ENCODE measurements at places on chromosomes 7 and 10.

GRCh38 chr10:10903620-10904019, 114.1 kb upstream of the CELF2 start:
- no peak for DNase-seq

DNA sequence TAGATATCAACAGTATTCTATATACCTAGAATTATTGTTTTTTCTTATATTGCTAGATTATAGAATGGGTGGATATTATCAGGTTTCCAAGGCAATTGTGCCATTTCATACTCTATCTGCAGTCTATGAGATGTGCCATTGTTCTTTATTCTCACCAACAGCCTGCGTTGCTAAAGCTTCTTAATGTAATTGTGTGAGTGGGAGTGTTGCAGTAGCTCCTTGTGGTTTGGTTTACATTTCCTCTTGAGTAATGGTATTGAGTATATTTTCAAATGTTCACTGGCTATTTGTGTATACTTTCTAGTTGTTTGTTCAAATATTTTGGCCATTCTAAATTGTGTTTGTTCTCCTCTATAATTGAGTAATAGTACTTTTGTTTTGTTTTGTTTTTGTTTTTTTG, 199.2 kb downstream of the TFEC start:
- DNase-seq = no peak

DNA sequence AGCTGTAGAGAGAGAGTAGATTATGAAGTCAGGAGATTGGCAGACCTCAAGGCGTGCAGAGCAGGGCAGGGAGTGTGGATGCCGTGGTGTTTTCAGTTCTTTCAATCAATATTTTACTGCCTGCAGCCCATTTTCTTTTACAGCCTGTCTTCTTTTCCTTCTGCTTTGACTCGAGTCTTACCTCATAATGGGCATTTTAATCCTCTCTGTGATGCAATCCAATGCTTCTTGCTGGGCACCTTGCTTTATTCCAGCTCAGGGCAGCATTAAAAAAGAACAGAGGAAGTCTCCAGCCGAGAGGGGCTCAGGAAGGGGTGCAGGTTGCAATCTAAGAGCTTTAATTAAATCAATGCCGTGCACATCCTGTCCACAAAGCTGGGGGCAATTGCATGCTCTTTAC, 839.0 kb downstream of the LRMDA start:
- no peak for DNase-seq

- DNase-seq = no peak
These were observed 314.1 kb downstream of the WDR11 start for GRCh38 chr10:121165276-121165675.

- DNase-seq = peak; percentile 51
These were observed 19.2 kb upstream of the SMO start for GRCh38 chr7:129169171-129169671.

- no peak for DNase-seq
These were observed 100.3 kb downstream of the CTBP2 start for GRCh38 chr10:125060026-125060425.

GRCh38 chr10:23341004-23341403, 3.6 kb downstream of the C10orf67 start:
- peak; percentile 54 for DNase-seq

DNA sequence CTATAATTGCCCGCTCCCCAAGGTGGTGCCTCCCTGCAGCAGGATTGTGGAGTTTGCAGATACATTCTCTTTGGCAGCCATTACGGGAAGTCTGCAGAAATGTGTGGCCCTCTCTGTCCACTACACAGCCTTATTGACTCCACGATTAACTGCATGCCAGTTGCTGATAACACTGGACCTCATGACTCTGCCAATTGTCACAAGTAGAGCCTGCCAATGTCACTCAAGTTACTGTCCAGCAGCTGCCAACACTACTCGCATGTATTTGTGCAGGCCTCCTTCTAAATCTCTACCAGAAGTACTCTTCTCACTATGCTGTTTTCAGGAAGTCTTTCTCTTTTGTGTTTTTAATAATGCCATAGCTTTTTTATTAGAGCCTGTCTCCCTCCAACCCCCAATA, 128.8 kb downstream of the PPP1R3A start:
- no peak for DNase-seq

DNA sequence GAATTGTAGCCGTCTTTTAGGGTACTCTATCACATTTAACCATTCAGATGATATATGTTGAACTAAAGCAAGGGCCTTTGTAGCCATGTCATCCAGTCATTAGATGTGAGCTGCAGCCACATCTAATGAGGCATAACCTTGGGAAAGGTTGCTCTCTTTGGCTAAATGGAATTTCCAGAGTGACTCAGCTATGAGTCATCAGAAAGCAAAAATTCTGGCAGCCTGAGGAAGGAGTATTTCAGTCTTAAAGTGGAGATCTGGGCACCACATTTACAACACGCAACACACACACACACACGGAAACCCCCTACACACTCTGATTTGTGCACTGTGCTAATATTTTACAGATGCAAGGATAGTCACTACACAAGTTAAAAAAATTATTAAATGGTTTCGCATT, 176.9 kb upstream of the ZWINT start:
- no peak for DNase-seq

DNA sequence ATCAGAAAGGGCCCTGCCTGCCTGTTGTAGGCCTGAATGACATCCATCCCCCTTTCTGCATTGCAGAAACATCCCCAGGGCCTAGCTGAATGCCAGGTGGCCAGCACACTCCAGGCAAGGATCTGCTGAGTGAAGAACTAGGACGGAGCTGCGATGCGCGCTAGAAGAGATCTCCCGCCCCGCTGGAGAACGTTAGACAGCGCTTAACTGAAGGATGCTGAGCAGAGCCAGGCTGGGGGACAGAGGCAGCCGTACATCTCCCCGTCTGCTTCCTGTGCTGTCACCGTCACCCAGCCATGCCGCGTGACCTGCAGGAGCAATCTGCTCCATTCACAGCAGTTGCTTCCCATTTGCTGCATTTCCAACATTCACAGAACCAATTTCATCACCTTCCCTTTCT, 73.3 kb downstream of the FAM53B start:
- DNase-seq = no peak

DNA sequence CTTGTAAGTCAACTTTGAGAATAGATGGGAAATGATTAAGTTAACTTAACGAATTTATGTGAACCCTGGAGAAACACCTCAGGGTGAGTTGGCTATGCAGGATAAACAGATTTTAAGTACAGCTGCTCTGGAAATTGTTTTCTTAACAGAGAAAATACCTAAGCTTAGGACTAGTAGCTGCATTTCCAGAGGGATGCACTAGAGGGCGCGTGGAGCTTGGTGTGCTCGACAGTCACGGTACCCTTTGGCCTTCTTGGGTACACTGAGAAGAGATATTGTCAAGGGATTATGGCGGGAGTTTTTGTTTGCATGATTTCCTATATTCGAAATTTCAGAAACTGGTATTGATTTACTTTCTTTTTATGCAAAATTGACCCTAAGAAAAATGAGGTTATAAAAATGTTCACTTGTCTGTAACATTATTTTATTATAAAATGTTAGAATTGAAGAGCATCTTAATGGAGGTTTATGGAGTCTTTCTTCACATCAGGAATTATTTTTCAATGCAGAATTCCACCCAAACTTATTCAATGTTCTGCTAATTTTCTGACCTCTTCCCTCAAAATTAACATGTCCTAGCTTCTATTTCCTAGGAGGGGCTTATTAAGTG, 58.4 kb upstream of the MYO3A start:
- DNase-seq = peak; percentile 57

GRCh38 chr10:54985732-54986131, 184.7 kb upstream of the PCDH15 start:
- no peak for DNase-seq
